ENCODE measurements at places on chromosomes 3 and 15.

DNA sequence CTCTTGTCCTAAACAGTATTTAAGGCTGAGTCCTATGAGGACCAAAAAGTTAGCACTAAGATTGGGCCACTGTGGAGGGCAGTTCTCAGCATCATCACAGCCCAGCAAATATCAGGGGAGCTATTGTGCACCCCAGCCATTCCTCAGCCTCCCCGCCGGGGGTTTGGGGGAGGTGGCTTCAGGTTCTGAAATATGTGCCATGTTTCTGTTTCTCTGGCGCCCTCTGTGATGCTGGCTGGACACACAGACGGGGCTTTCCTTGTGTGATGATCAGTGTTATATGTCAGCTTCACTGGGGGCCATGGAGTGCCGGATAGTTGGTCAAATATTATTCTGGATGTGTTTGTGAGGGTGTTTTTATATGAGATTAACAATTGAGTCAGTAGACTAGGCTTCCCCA is 106.8 kb downstream of the GABRG3 start:
- no peak for DNase-seq

GRCh38 chr15:82313446-82313845 is 35.8 kb downstream of the GOLGA6L10 start:
- no peak for DNase-seq

- DNase-seq: no peak
Measured at GRCh38 chr3:152817400-152817799, 17.5 kb upstream of the P2RY1 start.

DNA sequence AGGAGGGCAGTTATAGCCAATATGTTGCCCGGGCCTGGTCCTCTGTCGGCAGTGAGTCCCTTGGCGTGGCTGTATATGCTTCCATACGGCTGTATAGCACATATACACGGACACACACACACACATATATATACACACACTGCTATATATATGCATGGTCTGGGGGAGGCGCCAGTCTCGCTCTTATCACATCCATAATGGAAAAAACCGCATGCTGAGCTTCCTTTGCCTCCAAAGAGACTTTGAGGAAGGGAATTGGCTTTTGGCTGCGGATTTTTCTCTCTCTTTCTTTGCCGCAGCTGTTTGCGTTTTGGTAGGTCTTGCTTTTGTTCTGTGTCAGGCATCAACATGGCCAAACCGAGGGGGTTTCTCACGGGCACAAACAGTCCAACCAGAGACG is 11.3 kb upstream of the TMEM115 start:
- no peak for DNase-seq

GRCh38 chr3:18864933-18865731 is 283.2 kb upstream of the KCNH8 start:
- DNase-seq: no peak

DNA sequence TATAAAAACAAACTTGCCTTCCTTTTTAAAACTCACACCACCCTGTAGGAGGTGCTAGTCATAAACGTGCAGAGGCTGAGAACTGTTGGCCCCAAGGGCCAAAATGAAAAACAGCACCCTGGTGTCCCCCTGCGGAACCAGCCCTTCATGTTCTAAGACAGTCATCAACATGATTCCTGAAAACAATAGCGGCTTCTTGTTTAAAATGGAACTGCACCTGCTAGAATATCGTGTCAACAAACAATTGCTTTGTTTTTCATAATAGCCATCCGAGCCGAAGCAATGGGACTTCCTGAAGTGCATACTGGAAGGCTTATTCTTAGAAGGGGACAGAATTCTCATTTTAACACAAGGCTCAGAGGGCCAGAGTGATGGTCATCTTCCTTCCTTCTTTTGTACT is 43.7 kb downstream of the MECOM start:
- no peak for DNase-seq

- DNase-seq: no peak
Measured at GRCh38 chr15:82642656-82643055, 4.5 kb downstream of the CPEB1 start.

DNA sequence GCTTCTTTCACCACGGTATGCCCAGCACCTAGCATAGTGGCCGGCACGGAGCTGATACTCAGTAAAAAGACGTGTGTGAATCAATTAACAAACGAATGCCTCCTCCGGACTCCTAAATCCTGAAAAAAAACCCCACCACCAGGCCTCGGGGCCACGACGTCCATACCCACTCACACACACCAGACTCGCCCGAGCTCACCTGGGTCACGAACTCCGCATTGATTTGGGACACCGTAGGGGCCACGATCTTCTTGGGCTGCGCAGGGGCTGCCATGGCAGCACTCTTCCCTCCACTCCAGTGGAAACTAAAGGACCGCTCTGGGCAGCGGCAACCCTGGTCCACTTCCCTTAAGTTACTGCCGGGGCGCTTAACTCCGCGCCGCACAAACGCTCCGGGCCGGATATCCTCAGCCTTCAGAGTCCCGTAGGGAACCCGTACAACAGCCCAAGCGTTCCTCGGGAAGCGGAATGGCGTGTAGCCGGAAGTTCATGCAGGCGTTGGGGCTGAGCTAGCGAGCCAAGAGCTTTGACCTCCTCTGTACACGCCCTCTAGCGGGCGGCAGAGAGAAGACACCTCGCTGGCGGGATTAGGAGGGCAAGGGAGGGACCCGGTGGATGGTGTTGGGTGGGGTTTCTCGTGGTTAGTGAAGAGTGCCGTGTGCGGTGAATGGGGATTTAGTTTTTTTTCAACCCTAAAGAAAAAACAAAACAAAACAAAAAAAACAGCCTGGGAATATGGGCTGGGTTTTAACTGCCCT is at the start of gene AQR:
TSS of gene AQR (minus strand) at position 403 of the 758 bp plus-strand sequence. CDS start at position 274, 129 bp downstream.
- peak; percentile 83 for DNase-seq

GRCh38 chr3:99747915-99748314 is 69.7 kb upstream of the CMSS1 start:
- DNase-seq: peak; percentile 9

GRCh38 chr15:78007964-78008886 is 69.3 kb downstream of the TBC1D2B start:
- no peak for DNase-seq

- DNase-seq: no peak
Measured at GRCh38 chr3:159879146-159879545, 109.5 kb upstream of the IL12A start.

DNA sequence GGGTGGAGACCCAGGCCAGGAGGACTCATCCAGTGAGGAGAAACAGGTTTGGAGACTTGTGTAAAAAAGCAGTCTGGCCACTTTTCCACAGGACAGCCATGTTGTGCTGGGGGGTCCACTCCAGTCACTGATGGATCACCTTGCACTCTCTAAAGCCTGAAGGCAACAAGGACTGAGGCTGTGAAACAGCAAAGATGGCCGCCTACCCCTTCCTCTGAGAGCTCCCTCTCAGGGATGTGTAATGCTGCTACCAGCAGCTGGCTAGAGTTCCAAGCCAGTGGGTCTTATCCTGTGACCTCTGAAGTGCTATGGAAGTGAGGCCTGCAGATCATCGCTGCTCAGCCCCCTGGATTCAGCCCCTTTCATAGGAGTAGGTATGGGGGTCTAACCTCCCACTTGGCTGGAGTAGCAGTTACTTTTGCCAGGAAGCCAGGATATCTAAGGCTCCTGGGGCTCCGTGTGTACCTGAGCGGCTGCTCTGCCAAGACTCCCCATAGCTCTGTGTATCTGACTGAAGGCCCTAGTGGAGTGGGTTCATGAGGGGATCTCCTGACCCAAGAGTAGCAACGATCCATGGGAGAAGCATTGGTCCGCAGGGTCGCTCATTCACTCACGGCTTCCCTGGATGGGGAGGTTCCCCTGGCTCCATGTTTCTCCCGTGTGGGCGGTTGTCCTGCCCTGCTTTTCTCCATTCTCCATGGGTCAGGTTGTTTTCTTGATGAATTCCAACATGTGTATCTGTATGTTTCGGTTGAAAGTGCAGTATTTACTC is 69.9 kb upstream of the TNFSF10 start:
- no peak for DNase-seq

DNA sequence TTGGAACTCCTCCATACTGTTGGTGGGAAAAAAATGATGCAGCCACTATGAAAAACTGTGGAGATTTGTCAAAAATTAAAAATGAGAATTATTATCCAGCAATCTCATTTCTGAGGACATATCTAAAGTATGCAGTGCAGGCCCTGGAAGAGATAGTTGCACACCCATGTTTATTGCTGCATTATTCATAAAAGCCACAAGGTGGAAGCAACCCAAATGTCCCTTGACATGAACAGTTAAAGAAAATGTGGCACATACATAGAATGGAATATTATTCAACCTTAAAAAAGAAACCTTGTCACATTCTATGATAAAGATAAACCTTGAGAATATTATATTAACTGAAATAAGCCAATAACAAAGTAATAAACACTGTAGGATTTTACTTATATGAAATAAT is 80.9 kb upstream of the ARHGEF26 start:
- no peak for DNase-seq

DNA sequence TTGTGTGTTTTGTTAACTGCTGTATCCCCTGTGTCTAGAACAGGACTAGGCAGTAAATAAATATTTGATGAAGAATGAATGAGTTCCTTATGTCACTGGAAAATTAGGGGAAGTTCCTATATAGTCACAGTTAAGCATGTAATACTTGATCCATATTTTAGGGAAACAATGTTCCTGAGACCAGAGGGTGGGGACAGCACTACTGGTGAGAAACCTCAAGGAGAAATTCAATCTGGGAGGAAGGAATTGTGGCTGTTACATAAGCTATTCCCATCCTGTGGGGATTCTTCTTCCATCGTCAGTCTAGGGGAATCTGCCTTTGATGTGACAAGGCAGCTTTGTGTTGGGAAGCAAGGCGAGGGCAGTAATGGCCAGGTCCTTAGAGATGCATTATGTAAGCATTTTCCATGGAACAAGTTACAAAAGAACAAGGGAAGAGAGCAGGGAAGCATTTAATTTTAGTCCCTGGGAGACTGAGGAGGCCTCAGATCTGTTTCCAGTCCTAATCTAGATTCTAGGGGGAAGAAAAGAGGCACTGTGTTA is 219.3 kb upstream of the TTC14 start:
- no peak for DNase-seq

DNA sequence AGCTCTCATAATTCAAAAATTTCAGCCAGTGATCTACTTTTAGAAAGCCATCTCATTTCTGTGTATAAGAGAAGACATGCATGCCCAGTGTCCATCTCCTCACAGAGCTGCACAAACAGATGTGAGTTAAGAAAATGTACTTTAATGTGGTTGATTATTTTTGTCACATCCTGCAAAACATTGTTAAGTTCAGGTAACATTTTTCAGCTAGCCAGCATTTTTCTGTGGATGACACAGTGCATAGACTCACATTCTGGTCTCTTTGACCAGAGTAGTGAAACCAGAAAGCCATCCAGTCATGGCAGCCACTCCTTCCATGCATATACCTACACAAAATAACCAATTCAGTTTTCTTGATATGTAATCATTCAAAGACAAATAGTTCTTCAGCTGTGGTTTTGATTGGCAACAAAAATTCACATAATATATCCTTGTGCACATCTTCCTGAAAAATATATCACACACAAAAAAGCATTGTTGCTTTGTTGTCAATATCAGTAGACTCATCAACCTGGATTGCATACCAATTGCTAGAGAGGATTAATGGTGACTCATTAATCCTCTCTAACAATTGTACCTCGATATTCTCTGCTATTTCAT is 2.1 kb upstream of the PLSCR1 start:
- DNase-seq: no peak

DNA sequence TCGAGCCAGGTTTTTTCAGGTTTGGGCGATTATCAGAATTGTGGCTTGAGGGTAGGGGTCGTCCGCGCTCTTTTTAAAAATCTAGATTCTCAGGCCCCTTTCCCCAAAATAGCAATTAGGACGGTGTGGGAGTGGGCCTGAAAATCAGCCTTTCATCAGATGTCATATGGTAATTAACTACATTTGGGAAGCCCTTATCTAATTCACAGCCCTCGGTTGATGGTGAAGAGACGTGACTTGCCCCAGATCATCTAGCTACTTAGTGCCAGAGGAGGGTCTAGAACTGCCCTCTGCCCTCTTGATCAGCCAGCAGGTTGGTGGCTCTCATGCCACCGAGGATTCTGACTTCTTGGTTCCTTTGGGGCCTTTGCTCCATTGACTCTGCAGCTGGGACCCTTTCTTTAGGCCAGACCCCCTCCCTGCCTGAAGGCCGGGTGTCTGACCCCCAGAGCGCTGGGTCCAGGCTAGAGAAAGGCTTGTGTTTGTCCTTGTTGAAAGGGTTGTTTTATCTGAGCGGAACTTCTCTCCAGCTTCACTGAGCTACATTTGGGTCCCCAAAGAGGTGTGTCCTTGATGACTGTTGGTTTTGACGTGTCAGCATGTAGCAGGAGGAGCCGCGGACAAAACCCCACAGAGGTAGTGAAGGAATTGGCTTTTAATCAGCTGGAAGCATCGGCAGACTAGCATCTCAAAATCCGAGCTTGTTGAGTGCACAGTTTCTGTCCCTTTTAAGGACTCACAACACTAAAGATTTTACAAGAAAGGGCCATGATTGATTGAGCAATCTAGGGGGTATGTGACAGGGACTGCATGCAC is 857 bp downstream of the AEN start:
- no peak for DNase-seq

DNA sequence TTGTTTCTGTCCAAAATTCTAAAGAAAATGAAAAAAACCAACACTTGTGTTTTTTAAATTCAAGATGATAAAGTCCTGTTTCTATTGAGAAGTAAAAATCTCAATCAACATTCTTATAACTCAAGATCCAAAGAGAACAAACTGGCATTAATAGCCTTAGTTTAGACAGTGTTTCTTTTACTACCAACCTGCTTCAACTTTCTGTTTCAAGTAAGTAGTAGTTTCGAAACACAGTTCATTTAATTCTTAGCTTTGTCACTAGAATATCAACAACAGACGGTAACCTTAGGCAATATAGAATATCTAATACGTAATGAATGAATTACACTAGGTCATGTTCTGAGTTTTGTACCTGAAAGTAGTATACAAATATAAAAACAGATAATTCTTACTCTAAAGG is 23.7 kb downstream of the CIP2A start:
- DNase-seq: no peak

DNA sequence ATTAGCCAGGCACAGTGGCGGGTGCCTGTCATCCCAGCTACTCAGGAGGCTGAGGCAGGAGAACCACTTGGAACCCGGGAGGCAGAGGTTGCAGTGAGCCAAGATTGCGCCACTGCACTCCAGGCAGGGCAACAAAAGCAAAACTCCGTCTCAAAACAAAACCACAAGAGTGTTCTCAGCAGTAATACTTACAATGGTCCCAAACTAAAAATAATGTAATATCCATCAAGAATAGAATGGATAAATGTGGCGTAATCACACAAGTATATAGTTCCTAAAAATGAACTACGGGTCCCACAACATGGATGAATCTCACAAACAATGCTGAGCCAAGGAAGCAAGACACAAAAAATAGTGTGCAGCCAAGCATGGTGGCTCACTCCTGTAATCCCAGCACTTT is 39.2 kb downstream of the STAG1 start:
- no peak for DNase-seq

GRCh38 chr15:80801891-80802680 is 22.9 kb downstream of the CEMIP start:
- no peak for DNase-seq

All from left renal cortex interstitium (tissue), 4 donors.